Psoas muscle (tissue), 8 donors: ENCODE measurements at places on chromosomes 5 and 9. TPM values are rescaled to one million over a fixed set of nuclear protein-coding genes. Genes with fewer than 3 reads are reported as not detected.

BRD9 gene
- total RNA-seq: 28.0 TPM

SPINK7 gene
- total RNA-seq: not detected

- no peaks in the 10 kb centered on the region for H3K4me1 ChIP-seq
- H3K4me3 ChIP-seq: no peak overlapping the region
- H3K36me3 ChIP-seq: no peaks in the 10 kb centered on the region
These were observed 908.0 kb upstream of the COX7C start for GRCh38 chr5:85709728-85710127.

DNA sequence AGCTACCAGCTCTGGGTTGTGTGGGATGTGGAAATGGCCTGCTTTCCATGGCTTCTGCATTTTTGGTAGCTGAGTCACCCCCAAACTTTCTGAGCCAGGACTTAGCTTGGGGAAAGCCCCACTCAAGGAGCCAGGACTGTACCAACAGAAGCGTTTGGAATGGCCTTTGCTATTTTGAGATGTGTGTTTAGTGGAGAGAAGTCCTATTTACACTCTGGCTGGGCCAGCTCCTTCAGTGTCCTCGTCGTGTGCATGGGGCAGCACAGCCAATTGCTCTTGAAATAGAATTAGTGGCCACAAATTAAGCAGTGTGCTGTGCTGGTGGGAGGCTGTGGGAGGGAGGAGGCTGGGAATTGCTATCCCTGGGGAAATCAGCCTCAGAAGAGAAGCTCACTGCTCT, 51.6 kb downstream of the ENTREP1 start:
- H3K4me3 ChIP-seq: peak overlapping the region; percentile 2
- no peaks in the 10 kb centered on the region for H3K27me3 ChIP-seq
- H3K27ac ChIP-seq: peak overlapping the region; percentile 96

- no peaks in the 10 kb centered on the region for H3K36me3 ChIP-seq
- no peak overlapping the region for H3K4me3 ChIP-seq
- H3K4me1 ChIP-seq: no peaks in the 10 kb centered on the region
- H3K27ac ChIP-seq: no peak overlapping the region
These were observed 7.3 kb upstream of the WDR41 start for GRCh38 chr5:77499441-77499840.

DNA sequence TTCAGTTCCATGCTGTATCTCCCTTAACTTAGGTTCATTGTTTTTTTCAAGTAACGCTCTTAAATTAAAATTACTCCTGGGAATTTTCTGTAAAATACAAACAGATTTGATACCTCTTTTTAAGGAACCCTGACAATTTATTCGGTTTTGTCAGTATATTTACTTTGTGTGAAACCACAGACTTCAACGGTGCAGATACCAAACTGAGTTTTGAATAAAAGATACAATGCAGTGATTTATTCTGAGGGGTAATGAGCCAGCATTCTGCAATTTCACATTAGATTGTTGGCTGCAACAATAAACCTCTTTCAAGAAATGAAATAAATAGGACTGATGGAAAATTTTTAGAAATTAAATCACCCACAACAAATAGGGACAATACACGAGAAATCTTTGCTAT, 308.6 kb upstream of the EDIL3 start:
- H3K27ac ChIP-seq: no peak overlapping the region
- no peaks in the 10 kb centered on the region for H3K27me3 ChIP-seq
- H3K36me3 ChIP-seq: no peaks in the 10 kb centered on the region
- no peak overlapping the region for H3K4me3 ChIP-seq

DNA sequence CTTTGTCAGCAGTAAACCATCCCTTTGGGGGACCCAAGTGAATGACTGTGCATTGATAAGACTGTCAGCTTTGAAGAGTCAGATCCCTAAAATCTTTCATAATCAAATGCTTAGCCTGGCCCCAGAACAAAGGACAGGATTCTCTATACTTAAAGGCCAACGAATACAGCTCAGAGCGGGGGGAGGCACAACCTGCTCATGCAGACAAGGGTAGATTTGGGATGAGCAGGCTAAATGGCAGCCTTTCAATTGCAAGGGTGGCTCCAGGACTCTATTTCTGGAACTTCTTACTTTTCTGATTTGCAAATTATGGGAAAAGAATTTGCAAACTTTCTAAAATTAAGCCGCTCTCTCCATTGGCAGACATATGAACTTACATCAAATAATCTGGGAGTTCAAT, 66.4 kb downstream of the ELL2 start:
- no peaks in the 10 kb centered on the region for H3K27me3 ChIP-seq
- no peak overlapping the region for H3K27ac ChIP-seq
- peaks cover 8% of the 10 kb centered on the region for H3K4me1 ChIP-seq
- no peak for DNase-seq

DNA sequence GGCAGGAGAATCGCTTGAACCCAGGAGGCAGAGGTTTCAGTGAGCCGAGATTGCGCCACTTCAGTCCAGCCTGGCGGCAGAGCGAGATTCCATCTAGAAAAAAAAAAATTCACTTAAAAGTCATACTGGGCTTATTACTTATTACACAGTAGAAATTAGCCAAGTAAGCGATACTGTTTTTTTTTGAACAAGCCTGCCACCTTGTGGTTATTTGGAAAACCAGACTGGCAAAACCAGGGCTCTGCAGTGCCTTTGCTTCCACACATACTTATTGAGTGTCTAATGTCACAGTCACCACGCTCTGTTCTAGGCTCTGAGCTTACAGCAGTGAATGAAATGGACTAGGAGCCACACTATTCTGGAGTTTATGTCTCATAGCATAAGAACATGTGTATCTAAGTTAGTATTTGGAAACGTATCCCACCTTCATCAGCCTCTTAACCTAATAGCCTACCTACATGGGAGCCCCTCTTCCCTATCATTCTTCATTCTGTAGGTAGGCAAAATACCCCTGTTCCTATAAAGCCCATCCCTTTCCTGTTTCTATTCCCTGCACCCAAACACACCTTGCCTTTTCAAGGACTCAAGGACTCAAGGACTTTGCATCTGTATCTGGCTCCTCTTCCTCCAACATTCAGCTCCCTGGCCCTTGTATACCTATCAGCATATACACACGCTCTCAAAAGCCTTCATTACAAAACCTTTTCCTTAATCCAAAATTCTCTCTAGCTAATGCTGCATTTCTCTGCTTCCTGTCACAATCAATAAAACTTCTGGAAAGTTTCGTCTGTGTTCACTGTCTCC, 13.9 kb upstream of the BASP1 start:
- DNase-seq: no peak
- H3K27me3 ChIP-seq: no peaks in the 10 kb centered on the region
- no peak overlapping the region for H3K4me3 ChIP-seq
- H3K4me1 ChIP-seq: peaks cover 4% of the 10 kb centered on the region
- no peaks in the 10 kb centered on the region for H3K36me3 ChIP-seq

DNA sequence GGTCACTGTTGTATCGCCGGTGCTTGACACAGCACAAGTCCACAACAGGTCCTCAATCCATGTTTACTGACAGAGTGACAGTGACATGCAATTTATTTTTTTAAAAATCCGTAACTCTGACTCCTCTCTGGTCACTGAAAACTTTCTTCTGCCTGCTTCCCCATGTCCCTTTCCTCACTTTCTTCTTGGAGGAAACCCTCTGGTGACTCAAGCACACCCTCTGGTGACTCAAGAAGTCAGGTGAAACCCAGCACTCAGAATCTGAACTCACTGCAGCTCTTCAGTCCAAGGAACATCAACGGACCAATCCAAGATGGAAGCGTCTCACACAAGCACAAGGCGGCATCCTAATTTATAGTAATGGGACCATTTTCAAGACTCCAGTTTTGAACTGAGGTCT, 245.9 kb downstream of the FSTL4 start:
- no peak overlapping the region for H3K4me3 ChIP-seq
- DNase-seq: no peak
- no peaks in the 10 kb centered on the region for H3K36me3 ChIP-seq
- no peak overlapping the region for H3K27ac ChIP-seq

DNA sequence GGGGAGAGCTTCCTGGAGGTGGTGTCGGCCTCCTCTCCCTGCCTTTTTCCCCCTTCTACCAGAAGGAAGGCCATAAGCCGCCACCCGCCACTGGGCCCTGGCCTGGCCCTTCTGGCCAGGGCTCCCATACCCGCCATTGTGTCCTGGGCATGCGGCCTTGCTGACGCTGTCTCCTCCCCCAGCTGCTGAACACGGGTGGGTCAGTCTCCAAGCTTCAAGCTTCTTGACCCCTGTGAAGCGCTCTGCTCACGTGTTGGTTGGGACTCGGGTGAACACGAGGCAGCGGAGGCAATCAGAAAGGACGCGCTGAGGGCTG, 24.2 kb upstream of the UBAC1 start:
- no peak for DNase-seq
- H3K36me3 ChIP-seq: no peaks in the 10 kb centered on the region
- peaks cover 7% of the 10 kb centered on the region for H3K27me3 ChIP-seq
- H3K4me3 ChIP-seq: no peak overlapping the region

KIAA0825 gene
- 0.54 TPM for total RNA-seq

ARL10 gene
- 3.6 TPM for total RNA-seq

GRCh38 chr9:127078336-127078735, 44.1 kb downstream of the ANGPTL2 start:
- H3K27ac ChIP-seq: no peak overlapping the region
- no peak for DNase-seq

WHRN gene
- 0.15 TPM for total RNA-seq

DNA sequence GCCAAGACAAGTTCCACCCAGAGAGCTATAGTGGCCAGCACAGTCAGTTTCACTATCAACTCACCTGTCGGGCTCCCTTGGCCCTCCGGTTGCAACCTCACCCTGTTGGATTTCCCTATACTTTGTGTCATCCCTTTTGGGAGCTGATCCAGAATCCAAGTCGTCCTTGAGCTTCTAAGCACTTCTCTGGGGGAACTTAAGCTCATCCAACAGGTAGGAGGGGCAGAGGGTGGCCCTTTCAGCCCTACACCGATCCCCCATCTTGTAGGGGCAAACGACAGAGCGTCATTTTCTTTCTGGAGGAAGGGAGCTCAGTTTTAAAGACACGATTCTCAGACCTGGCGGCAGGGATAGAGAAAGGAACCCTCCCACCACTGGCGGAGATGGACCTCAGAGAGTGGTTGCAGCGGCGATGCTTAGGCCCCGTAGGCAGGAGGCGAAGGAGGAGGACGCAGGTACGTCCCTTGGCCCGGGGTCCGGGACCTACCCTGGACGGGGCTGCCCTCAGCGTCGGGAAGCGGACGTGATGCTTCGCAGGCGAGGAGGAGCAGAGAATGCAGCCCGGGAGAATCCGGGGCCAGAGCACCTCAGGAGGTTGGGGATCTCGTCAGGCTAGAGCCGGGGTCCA, 519 bp downstream of the ZER1 start:
- H3K36me3 ChIP-seq: peaks cover 14% of the 10 kb centered on the region
- no peaks in the 10 kb centered on the region for H3K27me3 ChIP-seq
- peak overlapping the region; percentile 84 for H3K4me3 ChIP-seq

GRCh38 chr5:175591293-175591692, 66.6 kb upstream of the HRH2 start:
- no peaks in the 10 kb centered on the region for H3K4me1 ChIP-seq
- H3K4me3 ChIP-seq: no peak overlapping the region
- H3K27me3 ChIP-seq: peaks cover 1% of the 10 kb centered on the region
- no peaks in the 10 kb centered on the region for H3K36me3 ChIP-seq
- no peak for DNase-seq
- no peak overlapping the region for H3K27ac ChIP-seq

DNA sequence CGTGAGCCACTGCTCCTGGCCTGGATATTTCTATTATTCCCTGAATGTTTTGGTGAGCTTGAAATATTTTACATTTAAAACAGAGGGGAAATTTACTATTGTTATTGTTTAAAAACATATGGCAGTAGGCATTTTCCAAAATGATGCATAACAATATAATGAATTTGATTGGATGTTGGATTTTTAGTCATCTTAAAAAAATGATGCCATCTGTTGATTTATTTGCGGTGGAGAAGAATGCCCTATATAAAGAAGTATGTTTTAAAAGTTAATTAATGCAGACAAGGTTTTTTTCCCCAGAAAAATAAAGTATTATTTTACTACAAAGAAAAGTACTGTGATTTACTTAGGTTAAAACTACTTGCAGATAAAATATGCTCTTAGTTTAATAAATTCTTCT, 33.4 kb upstream of the ARRDC3 start:
- H3K36me3 ChIP-seq: no peaks in the 10 kb centered on the region
- no peak for DNase-seq
- no peak overlapping the region for H3K4me3 ChIP-seq
- H3K4me1 ChIP-seq: no peaks in the 10 kb centered on the region
- no peaks in the 10 kb centered on the region for H3K27me3 ChIP-seq
- no peak overlapping the region for H3K27ac ChIP-seq

DNA sequence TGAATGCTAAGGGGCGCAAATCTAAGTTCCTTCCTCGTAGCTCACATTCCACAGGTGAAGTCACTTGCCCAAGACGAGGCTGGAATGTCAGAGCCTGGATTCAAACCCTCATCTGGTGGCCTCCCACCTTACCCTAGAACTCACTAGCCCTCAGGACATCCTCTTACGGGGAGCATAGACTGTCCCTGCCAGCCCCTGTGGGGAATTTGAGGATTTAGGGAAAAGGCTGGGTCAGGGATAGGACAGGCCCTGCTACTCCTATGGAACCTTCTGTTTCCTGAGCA, 45.0 kb downstream of the IRF1 start:
- peaks cover 26% of the 10 kb centered on the region for H3K4me1 ChIP-seq
- peak overlapping the region; percentile 44 for H3K27ac ChIP-seq
- H3K27me3 ChIP-seq: no peaks in the 10 kb centered on the region
- DNase-seq: no peak
- H3K36me3 ChIP-seq: no peaks in the 10 kb centered on the region

NR4A3 gene
- total RNA-seq: 1.5 TPM

SLC4A9 gene
- total RNA-seq: not detected

- no peaks in the 10 kb centered on the region for H3K27me3 ChIP-seq
- H3K27ac ChIP-seq: no peak overlapping the region
- DNase-seq: no peak
- no peaks in the 10 kb centered on the region for H3K4me1 ChIP-seq
- H3K4me3 ChIP-seq: no peak overlapping the region
These were observed 66.0 kb downstream of the FBN2 start for GRCh38 chr5:128472036-128472435.

GRCh38 chr9:101342595-101342994, 42.2 kb downstream of the BAAT start:
- DNase-seq: no peak
- no peak overlapping the region for H3K27ac ChIP-seq
- no peak overlapping the region for H3K4me3 ChIP-seq
- no peaks in the 10 kb centered on the region for H3K27me3 ChIP-seq
- no peaks in the 10 kb centered on the region for H3K4me1 ChIP-seq

EGR1 gene
- total RNA-seq: 115 TPM

DNA sequence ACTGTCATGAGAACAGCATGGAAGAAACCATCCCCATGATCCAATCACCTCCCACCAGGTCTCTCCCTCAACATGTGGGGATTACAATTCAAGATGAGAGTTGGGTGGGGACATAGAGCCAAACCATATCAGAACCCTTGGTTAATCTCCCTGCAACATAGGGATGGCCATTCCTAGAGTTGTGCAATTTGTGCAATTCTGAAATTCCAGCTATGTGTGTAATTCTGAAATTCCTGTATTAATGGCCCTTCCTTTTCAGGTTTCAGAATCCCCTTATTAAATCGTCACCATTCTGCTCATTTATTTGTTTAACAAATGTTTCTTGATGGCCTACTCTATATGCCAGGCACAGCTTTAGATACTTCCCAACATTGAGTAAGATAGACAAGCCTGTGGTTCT, 282.6 kb downstream of the SMARCA2 start:
- no peak overlapping the region for H3K27ac ChIP-seq
- no peak for DNase-seq
- no peaks in the 10 kb centered on the region for H3K27me3 ChIP-seq
- H3K4me1 ChIP-seq: no peaks in the 10 kb centered on the region
- no peak overlapping the region for H3K4me3 ChIP-seq

PRSS3 gene
- total RNA-seq: not detected

CREBRF gene
- 13.1 TPM for total RNA-seq

ADAMTS13 gene
- total RNA-seq: 2.5 TPM
